ENCODE measurements at places on chromosomes 5 and 9.

GRCh38 chr9:100729336-100729895 lies 151.5 kb downstream of the CAVIN4 start:
- DNase-seq = no peak

- DNase-seq = no peak
Observed at GRCh38 chr5:146818822-146819221, 59.7 kb downstream of the PPP2R2B start.

- no peak for DNase-seq
Observed at GRCh38 chr9:108322326-108323098, 533.3 kb downstream of the ACTL7B start.

DNA sequence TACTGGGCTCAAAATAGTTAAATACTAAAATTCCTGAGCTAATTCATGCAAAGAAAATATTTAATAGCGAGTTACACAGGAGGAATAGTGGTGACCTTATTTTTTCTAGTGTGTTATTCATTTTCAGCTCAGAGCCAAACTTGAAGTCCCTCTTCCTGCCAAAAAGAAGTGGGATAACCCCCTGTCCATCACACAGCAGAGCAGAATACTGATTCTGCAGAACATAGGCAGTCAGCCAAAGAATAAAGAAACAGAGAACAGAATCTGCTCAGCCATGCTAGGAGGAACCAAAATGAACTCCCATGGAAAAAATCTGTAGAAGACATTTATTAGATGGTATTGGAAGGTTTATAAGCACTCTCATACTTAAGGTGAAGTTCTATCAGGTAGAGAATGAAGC lies 49.4 kb upstream of the GRIN3A start:
- DNase-seq = no peak

DNA sequence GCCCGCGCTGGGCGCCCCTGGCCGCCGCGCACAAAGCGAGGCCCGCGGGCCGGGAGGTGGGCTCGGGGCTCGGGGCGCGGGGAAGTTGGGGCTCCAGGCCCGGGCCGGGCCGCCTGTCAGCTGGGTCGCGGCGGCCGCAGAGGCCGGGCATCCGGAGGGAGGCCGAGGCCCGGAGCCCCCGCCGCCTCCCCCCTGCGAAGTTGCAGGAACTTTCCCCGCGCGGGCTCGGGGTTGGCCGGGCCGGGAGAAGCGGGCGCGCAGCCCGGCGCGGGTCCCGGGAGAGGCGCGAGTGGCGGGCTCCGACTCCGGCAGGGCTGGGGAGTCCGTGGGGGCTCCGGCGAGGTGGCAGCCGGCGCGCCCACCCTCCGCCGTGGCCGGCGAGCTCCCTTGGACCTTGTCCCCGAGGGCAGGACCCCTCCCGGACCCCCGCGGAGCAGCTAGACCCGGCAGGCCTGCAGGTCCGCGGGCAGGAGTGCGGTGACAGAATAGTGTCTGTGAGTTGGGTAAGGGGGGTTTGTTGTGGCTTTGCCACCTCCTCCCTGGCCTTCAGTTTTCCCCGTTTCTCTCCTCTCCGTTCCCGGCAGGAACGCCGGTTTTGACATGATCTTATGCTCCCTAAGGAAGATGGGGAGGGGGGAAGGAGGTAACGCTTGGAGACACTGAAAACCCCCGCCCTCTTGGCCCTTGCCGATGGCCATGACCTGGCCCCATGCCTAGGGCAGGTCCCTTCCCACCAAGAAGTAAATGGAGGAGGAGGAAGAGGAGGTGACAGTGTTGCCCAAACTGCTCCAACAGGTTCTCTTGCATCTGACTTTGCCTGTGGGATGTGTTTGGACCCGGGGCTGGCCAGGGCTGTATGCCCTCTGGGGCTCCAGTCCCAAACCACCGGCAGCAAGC lies 942 bp downstream of the PHF2 start:
- no peak for DNase-seq

- no peak for DNase-seq
Observed at GRCh38 chr5:127685662-127686061, 17.5 kb upstream of the CCDC192 start.

- peak; percentile 61 for DNase-seq
Observed at GRCh38 chr9:131656356-131657036, 83.4 kb downstream of the RAPGEF1 start.

DNA sequence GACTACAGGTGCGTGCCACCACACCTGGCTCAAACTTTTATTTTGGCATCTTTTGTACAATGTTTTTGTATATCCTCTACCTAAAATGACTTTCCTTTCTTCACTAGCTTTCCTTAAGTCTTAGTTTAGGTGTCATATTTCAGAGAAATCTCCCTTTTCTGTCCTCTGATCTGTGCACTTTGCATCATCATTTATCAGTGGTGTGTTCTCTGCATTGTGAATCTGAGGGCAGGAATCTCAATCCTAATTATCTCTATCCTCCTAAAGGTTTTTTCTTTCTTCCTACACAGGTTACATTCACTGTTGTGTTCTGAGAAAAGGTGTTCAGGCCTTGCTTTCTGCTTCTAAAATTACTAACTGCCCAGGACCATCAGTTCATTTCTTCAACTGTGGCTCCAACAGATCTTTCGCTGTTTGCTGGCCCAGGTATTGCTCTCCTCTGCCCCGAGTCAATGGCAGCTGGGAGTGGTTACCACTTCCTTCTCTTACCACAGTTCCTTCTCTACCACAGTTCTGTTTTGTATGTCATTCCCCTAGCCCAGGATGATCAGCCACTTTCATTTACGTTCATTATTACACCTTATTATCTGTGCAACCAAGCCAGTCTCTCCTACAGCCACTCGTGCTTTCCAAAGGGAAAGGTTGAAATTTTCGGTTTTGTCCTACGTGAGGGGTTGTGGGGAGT lies 14.0 kb downstream of the TGFBR1 start:
- DNase-seq = no peak

DNA sequence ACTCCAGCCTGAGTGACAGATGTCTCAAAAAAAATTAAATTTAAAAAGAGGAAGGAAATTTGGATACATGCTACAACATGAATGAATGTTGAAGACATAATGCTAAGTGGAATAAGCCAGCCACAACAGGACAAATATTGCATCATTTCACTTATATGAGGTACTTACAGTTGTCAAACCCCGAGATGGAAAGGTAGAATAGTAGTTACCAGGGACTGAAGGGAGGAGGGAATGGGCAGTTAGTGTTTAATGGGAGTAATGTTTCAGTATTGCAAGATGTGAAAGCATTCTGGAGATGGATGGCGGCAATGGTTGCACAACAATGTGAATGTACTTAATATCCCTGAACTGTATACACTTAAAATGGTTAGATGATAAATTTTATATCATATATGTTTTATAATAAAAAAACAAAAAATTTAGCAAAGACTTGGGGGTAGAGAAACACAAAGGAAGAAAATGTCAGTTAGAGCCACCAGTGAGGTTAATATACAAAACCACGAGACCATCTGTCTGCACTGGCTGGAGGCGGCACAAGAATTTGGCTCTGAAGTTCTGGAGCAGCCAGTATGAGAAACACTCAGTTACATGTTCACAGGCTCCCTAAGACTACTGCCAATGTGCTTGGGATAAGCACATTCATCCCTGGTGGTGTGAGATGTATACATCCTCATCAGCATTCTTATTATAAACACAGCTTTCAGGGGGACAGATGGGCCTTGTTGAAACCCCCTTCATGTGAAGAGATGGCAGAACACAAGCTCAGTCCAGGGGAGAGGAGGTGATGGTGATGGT lies 37.0 kb upstream of the RPS23 start:
- no peak for DNase-seq

GRCh38 chr5:56011835-56012234 lies 17.1 kb upstream of the IL6ST start:
- no peak for DNase-seq

- DNase-seq = no peak
Observed at GRCh38 chr9:17318821-17319320, 184.0 kb downstream of the CNTLN start.

DNA sequence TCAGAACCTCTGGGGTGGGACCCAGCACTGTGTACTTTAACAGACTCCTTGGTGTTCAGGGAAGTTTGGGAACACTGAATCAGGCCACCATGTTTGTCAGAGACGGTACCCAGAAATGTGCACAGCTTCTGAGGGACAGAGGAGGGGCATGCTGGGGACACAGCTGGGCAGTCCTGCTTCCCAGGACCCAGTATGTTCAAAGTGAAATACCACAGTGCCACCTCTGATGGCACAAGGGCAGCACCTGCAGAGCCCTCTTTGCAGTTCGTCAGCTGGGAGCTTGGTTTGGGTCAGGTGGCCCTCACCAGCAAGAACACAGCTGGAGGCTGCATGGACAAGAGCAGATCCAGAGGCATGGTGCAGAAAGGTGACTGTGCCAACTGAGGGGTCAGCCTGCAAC lies 51.2 kb downstream of the NDST1 start:
- DNase-seq = no peak

DNA sequence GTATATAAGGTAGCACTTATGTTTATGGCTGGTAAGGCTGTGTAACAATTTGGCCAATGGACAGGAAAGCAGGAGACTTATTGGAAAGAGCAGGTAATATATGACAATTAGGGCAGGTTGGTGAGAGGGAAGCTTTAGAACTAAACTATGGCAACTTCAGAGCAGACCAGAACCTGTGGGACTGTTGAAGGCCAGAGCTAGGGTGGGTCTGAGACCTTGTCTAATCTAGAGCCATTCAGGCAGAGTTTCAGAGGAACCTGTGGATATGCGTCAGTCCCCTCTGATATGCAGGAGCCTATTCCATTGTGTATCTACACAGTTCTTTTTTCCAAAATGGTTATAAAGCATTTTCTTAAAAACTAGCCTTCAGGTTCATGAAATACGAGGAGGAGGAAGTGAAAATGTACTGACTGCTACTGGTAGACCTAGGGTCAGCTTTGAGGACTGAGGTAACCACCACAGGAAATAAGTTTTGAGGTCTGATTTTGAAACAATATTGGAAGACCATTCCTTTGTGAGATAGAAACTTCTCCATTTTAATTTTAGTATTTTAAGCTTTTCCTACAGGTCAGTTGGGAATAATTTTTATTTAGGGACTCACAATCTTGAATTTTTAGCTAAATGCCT lies 37.6 kb downstream of the ELL2 start:
- DNase-seq = no peak

GRCh38 chr5:60649288-60649917 lies 50.6 kb downstream of the DEPDC1B start:
- DNase-seq = no peak

All from activated naive CD4-positive, alpha-beta T cell (primary cell).